ENCODE measurements at places on chromosomes 11 and 22.
A peak's percentile ranks its signal among the peaks of the same experiment; 100 is the strongest.

- no peak for DNase-seq
These were observed 6.3 kb upstream of the SH3BP1 start for GRCh38 chr22:37633089-37633624.

DNA sequence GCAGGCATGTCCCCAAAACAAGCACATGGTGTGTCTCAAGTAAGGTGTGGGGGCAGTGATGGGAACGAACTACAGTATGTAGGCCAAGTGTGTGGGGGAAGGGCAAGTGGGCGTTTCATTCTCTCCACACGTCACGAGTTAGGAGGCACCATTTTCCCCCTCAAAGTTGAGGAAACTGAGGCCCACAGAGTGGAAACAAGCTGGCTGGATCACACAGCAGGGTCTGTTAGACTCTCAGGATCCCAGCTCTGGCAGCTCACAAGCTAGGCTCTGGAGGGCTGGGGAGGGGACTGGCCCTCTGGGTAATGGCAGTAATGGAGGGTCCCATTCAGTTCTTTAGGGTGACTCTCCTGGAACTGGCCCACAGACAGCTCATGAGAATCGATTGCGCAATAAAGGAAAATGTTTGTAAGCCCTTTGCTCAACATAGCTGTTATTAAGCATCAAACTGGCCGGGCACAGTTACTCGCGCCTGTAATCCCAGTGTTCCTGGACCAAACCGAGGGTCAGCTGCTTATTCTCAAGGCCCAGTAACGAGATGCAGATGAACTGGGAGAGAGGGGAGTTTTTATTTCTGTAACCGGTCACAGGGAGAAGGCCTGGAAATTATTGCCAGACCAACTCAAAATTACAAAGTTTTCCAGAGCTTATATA is 24.1 kb upstream of the TUB start:
- DNase-seq, result peak; percentile 36

DNA sequence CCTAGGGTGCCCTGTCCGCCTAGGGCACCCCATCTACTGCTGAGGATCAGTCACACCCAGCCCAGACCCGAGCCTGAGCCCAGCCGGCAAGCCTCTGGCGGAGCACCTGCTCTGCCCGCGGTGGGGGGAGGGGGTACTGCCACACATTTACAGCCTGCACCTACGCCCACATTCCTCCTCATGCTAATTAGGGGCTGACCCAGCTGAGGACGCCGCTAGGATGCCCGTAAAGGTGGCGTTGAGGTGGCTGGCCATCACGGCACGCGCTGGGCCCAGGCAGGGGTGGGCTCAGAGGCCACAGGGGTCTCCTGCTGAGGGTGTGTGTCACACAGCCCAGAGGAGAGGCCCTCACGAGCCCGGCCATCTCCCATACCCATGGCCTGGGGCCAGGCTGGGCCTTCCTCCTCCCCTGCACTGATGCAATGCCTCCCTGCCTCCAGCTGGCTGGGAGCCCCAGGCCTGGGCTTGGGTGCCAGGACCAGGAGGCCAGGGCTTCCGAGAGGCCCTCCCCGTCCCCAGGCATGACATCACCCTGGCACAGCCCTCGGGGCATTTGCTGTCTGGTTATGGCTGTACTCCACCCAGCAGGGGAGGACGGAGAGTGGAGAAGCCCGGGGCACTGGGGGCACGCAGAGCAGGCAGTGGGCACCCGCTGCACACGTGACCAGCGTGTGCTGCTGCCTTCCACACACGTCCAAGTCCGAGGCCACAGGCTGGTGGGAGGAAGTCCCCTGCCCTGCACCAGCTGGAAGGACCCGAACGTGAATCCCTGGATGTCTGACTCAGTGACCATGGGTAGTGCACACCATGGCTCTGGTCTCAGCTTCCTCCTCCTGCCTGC is 12.7 kb downstream of the DUSP8 start:
- DNase-seq, result peak; percentile 96

GRCh38 chr22:21823740-21824444 is 43.6 kb downstream of the MAPK1 start:
- DNase-seq, result peak; percentile 67

GRCh38 chr11:101745756-101746155 is 161.9 kb upstream of the TRPC6 start:
- DNase-seq, result no peak

GRCh38 chr11:118930094-118930712 is 4.5 kb upstream of the BCL9L start:
- peak; percentile 78 for DNase-seq

GRCh38 chr11:68798221-68798813 is 43.4 kb downstream of the CPT1A start:
- DNase-seq, result peak; percentile 15

DNA sequence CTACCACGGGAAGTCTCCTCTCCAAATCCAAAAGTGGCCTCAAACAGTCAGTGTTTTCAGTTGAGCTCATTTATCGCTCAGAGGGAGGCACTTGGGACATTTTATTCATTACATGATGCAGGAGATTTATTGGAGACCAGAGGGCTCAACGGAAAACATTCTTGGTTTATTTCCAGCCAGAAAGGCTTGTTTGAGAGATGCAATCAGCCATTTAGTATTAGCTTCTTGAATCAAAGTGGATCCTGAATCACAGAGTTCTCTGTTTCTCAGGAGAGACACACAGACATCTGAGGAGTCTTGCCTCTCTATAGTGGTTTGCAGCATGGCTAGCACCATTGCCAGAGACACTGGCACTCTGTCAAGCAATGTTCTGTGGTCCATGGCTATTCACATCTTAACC is 31.5 kb downstream of the CD44 start:
- peak; percentile 45 for DNase-seq

DNA sequence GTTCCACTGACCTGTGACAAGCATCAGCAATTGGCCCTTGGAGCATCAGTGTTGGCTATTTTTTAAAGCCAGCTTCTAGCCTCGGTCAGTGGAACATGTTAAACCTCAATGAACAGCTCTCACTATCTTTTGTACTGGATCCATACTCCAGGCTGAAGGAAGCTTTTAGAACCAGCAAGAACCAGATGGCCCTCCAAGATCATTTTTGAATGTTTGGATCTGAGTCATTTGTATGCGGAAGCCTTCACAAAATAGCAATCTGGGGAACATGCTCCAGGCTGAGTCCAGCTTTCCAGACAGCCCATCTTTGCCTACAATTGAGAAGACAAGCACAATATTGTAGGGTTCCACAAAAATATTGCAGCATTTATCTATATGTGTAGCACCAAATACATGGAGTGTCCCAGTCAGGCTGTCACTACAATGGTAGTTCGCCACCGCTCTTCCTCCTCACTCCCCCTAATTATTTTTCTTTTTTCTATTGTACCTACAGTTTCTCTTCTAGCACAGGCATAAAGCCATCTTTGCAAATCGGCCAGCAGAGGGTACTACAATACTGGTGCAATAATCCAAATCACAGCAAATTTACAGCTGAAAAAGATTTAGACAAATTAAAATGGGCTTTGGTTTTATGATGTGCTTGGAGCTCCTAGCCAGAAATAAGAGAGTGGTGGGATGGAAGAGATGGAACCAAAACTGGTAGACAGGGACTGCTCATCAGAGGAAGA is 177.4 kb upstream of the BLID start:
- DNase-seq, result no peak

DNA sequence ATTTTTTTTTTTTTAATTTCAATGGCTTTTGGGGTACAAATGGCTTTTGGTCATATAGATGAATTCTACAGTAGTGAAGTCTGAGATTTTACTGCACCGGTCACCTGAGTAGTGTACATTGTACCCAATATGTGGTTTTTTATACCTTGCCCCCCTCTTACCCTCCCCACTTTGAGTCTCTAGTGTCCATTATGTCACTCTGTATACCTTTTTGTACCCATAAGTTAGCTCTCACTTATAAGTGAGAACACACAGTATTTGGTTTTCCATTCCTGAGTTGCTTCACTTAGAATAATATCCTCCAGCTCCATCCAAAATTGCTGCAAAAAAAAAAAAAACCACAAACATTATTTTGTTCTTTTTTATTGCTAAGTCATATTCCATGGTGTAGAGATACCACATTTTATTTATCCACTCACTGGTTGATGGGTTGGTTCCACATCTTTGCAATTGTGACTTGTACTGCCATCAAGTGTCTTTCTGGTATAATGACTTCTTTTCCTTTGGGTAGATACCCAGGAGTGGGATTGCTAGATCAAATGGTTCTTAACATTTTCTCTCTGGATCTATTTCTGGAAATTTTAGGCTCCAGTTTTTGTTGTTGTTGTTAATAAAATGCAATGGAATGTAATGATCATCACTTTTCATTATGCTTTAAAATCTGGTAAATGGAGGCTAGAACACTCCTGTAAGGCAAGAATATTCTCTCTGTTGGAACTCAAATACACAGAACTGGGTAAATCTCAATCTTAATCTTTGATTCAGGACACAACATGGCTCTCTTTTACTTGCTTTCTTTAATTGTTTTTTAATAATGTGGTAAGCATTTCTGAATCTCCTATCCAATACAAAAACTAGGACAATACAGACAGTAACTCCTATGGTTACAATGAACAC is 10.3 kb downstream of the NEAT1 start:
- peak; percentile 43 for DNase-seq

DNA sequence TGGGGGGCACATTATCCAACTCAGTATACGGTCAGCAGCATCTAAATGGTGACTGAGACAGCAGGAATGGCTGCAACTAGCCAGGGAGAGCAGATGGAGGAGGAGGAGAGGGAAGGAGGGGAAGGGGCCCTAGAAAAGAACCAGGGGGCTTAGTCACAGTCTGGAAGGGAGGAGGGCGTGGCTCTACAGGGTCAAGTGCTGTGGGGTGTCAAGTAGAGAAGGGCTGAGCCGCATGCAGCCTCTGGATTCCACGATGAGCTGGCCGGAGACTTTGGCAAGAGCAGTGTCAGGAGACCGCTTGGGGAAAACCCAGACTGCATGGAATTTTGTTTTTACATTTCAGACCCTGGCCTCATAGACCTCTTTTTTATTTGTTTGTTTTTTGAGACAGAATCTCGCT is 25.8 kb upstream of the PPFIA1 start:
- DNase-seq, result peak; percentile 92

DNA sequence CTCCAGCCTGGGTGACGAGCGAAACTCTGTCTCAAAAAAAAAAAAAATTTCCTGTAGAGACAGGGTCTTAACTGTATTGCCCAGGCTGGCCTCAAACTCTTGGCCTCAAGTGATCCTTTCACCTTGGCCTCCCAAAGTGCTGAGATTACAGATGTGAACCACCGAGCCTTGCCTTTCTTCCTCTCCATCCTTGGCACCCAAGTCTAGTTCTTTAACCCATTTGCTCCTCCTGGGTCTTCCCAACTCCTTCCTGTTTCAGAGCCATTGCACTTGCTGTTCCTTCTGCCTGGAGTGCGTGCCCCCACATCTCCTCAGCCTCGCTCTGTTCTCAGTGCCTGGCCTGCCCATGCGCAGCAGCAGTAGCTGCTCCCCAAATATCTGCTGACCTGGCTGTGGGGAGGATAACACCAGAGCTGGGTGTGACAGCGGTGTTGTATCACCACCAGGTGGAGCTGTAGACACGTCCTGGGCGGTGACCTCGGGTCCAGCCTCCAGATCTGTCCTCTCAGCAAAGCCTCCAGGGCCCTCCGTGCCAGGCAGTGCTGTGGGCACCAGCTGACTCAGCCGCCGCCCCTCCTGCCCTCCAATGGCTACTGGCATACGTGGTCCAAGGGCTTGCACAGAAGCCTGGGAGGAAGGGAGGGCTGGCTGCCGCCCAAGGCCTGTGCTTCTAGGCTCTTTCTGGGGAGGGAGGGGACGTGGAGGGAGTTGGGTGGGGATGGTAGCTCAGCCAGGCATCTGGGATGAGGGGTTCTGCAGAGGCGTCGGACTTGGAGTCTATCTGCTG is 22.0 kb downstream of the TEF start:
- peak; percentile 91 for DNase-seq

- DNase-seq, result no peak
These were observed 3.8 kb downstream of the INPPL1 start for GRCh38 chr11:72228229-72228843.

GRCh38 chr11:21641869-21642268 is 551.0 kb upstream of the ANO5 start:
- DNase-seq, result no peak

DNA sequence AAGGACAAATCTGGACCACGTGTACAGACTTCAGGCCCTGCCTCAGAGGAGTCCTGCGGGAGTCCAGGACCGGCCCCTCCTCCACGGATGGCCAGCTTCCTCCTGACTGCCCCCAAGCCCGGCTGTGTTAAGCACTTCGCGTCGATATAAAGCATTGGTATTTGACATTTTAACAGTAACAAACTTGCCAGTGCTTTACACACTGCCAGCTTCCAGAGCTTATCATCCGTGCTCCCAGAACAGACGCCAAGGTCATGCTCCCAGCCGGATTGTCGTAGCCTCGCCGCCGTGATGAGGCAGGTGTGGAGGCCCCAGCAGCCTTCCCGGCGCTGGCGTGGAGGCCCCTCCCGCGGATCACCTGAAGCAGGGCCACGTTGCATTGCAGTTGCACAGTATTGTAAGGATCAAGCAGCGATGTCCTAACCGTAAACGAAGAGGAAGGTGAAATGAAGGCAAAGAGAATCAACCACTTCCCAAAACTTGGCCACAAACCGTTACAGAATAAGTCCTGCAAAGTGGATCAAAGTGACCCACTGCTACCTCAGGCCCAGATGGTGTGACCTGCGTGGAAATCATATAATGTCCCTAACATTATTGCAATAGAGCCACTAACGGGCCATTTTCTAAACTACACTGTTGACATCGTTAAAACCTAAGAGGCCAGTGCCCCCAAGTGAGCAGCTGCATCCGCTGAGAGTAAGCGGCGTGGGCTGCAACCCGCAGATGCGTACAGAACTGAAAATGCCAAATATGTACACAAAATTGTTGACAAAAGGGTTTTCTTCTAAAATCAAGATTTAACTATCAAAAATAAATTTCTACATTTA is 51.6 kb downstream of the CERK start:
- no peak for DNase-seq

GRCh38 chr11:131897956-131898355 is 527.5 kb downstream of the NTM start:
- peak; percentile 66 for DNase-seq

DNA sequence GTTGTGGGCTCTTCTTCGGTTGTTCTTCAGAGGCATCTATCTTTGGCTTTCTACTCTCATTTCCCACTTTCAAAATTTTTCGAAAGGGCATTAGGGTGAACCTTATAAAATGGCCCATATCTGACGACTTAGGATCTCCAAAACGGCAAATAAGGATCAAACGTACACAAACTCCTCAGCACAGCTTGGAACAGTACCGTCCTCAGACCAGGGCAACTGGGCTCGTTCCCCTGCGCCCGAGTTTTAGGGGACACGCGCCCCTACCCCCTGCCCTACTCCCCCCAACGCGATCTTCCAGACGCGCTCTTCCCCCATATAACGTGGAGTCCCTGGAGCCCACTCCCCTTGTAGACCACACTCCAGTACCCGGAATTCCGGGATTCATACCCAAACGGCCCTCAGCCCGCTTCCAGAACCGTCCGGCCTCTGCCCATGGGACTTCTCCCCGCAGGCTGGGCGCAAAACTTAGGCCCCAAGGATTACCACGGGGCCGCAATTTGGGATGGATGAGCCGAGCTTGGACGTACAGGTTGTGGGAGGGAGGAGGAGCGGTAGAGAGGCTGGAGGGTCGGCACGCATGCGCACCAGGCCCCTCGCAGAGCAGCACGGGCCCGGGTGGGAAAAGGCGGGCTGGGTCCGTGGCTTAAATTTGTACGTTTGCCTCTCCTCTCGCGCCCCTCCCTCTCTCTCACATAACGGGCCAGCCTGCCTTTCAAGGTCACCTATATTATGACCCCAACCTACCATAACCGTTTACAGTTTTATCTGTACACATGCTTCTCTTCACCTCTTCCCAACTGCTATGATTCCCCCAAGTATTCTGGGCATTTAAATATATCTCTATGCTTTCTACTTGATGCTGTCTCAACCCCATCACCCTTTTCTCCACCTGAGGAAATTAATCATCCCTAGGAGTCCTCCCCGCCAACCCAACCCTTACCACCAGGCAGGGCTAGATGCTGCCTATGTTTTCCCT is 3.4 kb downstream of the CCDC89 start:
- peak; percentile 66 for DNase-seq

Measured in EL (cell line).